ENCODE measurements at places on chromosomes 7 and 10.

DNA sequence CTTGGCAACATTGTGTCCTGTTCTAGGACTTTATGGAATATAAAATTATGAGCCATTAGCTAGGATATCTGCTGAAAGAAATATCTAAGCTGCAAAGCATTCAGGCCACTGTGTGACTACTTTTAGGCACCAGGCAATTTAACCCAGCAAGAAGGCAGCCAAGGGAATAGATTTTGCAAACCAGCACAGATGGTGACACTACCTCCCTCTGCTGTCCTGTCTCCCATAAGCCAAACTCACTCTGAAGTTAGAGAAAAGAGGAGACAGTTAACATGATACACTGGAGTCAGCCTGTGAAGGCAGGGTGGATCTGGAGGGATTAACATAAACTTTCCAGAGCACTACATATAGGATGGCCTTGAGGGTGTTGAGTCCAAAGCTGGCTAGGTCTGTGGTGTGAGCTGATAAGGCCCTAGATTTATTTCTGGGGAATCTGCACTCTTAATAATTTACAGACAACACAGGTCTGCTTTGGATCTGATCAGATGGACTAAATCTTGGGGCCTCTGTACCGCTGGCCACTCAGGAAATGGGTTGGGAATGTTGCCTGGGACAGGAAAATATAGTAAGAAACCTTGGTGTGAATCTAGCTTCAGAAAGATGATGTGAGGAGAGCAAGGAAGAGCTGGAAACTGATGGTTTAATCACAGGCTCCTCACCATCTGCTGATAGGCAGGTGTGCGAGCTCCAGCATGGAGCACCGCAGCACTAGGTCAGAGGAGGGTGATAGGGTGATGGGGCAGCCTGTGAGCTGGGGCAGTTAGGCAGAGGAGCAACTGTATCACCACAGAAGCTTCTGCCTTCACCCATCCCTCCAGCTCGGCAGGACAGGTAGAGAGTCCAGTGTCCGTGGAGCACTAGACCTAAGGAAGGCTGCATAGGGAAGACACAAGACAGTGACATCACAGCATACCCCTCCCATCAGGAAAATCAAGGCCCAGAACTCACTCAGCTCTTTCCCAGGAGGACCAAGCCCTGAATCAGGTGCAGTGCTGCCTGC is 229.9 kb upstream of the PRSS1 start:
- DNase-seq: no peak

- DNase-seq: no peak
These were observed 235.9 kb upstream of the PRSS1 start for GRCh38 chr7:142513178-142513955.

- DNase-seq: no peak
These were observed 239.6 kb upstream of the PTN start for GRCh38 chr7:137583172-137583571.

GRCh38 chr7:96299496-96299895 is 22.4 kb downstream of the SLC25A13 start:
- no peak for DNase-seq

DNA sequence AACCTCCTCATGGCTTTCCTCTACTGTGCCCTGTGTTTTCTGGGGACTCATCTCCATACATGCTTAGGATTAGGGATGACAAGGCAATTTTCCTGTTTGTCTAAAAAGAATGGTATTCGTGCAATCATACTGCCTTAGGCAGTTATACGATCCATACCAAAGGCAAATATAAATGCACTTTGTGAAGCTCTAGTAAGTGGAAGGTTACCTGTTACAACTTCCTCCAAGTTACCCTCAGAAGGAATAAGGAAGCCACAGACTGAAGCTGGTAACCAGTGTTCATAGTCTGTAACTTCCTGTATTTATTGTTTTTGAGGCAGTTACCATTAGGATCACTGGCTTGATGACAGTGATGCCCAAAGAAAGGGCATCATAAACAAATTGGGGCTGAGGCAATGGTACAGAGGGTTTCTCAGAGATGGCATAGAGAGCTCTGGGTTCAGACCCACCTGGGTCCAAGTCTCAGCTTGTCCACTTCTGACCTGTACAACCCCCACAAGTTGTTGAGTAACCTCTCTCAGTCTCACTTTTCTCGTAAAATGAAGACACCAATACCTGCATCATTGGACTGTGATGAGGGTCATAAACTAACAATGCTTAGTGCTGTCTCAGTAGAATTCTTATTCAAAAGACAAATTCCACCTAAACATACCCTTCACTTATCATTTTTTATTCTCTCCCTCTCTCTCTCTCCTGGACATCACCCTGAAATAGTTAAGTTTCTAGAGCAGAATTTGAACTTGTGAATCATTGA is 138.2 kb downstream of the ELMO1 start:
- DNase-seq: no peak

DNA sequence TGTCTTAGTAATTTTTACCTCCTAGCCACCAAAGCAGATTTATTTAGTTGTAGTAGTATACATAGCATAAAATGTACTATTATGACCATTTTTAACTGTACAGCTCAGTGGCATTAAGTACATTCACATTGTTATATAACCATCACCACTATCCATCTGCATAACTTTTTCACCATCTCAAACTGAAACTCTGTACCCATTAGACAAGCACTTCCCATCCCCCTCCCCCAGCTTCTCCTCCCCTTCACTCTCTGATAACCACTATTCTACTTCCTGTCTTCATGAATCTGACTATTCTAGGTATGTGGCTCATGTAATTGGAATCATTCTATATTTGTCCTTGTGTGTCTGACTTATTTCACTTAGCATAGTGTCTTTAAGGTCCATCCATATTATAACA is 71.9 kb downstream of the MRPL32 start:
- DNase-seq: no peak

DNA sequence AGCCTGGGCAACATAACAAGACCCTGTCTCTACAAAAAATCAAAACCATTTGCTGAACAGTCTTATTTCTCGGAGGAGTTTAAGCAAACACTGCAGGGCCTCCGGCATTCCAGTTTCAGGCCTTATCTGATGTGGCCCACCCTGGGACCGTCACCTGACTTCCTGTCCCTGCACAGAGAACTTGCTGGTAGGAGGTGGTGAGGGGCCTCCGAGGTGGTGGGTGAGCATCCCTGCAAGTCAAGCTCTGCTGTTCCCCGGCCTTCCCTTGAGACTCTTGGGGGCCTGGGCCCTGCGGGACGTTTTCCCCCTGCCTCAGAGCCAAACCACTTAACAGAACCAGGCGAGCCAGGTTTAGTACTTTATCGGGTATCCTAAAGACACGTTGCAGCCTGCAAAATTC is 44.5 kb upstream of the AP5Z1 start:
- no peak for DNase-seq

DNA sequence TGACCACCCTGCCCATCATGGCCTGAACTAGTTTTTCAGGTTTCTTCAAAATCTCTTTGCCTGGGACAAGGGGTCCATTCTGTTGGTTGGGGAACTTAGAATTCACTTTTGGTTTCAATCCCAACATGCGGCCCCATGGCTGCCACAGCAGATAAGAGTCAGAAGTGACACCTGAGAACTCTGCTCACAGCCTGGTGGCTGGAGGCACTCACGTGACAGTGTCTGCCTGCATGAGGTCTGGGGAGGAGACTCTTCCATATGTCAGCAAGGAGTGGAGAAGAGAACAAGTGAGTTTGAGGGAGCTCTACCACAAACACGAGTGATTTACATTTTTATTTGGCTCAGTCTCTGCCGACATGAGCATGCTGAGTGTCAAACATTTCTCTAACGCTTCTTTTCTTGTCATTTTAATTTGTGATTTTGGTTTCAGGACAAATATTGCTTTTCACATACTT is 370.4 kb downstream of the TNS3 start:
- no peak for DNase-seq

DNA sequence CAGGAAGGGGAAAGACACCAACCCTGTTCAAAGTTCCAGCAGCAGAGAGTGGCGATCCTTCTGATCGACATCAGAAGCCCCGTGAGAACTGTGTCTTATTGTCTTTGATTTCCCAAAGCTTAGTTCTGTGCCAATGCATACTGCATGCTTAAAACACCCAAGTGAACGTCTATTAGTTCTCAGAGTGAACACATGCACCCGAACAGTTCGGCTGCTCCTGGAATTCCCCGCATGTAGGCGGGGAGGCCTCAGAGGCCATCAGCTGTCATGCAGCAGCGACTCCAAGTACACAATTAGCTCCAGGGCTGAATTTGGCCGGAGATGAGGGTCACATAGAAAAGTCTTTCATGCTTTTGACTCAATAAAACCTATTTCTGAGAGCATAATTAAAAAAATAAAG is 276.9 kb downstream of the ZMYND11 start:
- DNase-seq: no peak
